ENCODE measurements at places on chromosomes 13 and 19.

DNA sequence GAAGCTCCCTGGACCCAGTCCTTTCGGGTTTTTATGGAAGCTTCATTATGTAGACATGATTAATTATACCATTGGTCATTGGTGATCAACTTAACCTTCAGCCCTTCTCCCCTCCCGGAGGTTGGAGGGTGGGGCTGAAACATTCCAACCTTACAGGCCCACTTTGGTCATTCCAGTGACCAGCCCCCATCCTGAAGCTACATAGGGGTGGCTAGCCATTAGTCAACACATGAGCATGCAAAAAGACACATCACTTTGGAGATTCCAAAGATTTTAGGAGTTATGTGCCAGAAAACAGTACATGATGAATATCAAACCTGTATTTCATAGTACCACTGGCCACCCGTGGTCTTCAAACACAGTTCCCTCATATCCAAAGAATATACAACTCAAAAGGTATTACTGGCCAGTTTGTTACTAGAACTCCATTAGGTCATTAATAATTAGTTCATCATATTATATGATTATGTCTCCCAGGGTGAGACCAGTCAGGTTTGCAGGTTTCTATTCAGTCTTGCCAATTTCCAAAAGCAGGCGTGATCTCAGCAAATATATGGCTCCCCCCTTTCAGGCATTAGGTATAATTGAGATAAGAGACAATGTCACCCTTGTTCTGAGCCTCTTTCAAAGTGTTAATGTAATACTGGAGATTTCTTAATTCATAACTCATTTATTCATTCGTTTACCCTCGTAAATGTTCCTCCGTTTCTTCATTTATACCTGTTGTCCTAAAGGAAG is 11.1 kb downstream of the PPP5C start:
- no peak for DNase-seq

DNA sequence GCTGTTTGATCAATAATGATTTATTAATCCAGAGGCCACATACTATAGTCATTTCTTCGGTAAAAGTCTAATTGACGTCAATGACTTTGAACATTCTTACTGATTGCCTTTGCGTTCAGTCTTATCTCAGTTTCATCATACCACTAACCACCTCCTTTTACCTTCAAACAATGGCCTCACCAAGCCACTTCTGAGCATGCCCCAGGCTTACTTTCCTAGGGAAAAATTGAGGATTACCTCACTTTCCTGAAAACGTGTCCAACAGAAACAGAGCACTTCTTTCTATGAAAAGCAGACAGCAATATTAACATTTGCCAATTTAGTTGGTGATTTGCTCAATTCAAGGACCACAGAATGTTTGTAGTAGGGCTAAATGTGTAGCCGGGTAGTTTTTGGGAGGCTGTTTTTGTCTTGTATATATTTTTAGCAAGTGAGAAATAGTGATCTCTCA is 157.6 kb downstream of the KLF5 start:
- DNase-seq: no peak

GRCh38 chr13:70864731-70865130 is 756.5 kb upstream of the KLHL1 start:
- no peak for DNase-seq

DNA sequence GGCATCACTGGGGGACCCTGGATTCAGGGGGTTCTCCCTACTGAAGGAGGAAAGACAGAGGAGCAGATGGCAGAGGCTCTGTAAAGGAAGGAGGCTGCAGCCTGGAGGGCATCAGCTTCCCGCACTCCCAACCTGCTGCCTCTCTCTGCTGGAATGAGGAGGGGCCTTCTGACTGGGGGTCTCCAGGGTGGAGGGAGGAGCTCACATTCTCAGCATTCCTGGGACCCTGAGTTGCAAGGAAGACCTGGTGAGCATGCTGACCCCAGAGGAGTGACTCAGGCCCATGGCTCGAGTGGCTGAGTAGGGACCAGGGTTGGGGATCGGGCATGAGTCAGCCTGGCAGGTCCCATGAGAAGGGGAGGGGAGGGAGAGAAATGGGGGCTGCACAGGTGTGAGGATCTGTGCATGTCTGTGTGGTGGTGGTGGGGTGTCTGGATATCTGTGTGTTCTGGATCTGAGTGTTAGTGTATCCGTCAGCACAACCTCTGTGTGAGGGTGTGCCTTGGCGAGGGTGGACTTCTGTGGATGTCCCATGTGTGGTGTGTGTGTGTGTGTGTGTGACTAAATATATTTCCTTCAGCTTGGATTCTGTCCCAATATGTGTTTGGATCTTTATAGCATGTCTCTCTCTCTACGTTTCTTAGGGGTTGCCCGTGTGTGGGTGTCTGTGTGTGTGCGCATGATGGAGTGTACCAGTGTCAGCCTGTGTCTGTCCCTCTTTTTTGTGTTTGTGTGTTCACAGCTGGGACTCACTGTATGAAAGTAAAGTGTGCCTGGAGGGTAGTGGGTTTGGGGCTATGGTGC is 4.6 kb downstream of the AXL start:
- DNase-seq: no peak

GRCh38 chr13:46053162-46054012 is 841 bp upstream of the ZC3H13 start:
- DNase-seq: no peak

DNA sequence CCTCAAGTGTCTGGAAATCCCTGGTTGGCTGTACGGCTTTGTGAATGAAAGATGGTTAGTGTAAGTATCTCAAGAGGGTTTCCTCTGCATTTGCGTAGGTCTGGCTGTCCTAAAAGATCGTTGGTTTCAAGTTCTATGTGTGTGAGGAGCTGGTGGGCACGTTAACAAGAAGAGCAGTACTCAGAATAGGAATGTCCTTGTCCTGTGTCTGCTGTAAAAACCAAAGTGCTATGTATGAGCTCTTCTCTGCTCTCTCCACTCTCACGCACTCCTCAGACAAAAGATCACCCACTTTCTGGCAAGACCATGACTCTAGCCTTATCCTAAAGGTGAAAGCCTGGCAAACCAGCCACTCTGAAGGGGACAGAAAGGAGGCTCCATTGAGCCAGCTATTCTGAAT is 39.1 kb downstream of the USP12 start:
- DNase-seq: no peak

- no peak for DNase-seq
Observed at GRCh38 chr13:60612593-60612992, 215.6 kb downstream of the TDRD3 start.

DNA sequence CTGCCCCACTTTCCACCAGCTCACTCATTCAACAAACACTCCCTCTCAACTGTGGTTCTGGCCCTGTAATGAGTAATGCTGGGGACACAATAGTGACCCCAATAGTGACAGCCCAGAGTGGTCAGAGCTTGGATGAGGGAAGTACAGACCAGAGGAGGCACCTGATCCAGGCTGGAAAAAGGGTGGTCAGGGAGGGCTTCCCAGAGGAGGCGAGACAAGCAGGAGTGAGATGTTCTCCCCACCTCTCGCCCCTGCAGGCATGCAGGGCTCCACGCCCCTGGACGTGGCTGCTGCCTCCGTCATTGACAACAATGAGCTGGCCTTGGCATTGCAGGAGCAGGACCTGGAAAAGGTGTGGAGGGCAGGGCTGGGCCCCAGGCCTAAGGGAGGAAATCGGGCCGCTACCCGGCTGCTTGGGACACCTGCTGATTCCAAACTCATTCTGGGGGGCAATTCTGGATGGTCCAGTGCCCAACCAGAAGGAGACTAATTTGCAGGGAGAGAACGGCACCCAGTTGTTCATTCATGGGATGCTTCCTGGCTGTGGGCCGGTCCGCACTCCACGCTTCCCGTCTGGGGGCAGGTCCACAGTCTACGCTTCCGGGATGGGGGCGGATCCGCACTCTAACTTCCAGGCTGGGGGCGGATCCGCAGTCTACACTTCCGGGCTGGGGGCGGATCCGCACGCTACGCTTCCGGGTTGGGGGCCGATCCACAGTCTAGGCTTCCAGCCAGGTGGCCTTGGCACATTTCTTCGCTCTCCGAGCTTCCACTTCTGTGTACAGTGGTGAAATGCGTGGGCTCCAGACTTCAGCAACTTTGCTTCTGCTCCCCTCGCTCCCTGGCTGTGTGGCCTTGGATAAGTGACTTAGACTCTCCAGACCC is 63.4 kb downstream of the RYR1 start:
- DNase-seq: no peak

DNA sequence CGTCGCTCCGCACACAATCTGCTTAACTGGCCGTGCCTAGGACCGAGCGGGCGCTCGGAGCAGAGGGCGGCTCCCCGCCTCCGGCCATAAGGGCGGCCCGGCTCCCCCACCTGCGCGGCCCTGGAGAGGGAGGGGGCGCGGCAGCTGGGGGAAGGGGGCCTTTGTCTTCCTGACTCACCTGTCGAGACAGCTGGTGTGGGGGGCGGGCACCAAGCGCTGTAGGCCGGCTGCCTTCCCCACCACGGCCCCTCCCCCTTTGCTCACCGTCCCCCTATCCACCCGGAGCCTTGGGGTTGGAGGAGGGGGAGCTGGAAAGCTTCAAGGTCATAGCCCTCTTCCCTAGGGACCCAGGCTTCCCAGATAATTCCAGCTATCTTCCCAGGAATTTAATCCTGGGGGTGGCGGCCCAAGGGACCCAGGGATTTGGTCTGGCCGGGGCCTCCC is 1.2 kb downstream of the VASP start:
- no peak for DNase-seq

- DNase-seq: no peak
Observed at GRCh38 chr19:31980796-31981195, 364.6 kb upstream of the ZNF507 start.

DNA sequence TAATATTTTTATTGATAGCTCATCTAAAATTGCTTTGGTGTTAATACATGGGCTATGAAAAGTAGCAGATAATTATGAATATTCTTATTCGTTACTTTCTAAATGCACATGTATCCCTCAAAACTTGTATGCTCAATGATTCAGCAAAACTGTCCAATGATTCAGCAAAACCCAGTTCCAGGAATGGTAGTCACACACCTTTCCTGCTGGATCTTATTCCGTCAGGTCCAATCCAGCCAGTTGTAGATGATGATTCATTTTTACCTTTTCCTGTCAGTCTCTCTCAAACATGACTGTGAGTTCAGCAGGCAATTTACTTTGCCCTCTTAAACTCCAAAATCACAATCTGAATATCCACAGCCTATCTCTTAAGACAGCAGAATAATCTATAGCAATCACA is 1082.6 kb downstream of the EFNB2 start:
- no peak for DNase-seq

DNA sequence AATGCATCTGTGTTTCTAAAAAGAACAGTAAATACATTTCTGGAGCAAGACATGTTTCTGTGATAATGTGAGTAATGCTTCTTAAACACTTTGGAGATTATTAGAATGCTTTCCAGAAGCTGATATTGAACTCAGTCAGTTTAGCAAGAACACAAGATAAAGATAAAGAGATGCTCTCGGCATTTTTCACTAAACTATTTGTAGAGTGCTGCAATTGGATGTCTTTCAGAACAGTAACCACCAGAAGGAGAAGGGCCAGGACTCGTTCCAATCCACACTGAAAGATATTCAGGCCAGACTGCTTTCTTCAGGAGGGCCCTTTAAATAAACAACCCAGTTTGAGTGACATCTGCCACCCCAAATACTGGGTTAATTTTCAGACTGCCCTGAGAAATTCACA is 456.0 kb downstream of the TBC1D4 start:
- DNase-seq: no peak

All from stimulated activated CD8-positive, alpha-beta memory T cell treated with anti-CD3 and anti-CD28 coated beads, Interleukin-4, amount 100 ng/mL, for 1 hour (primary cell).